Natural killer cell (primary cell): ENCODE measurements at places on chromosomes 2 and 18.

DNA sequence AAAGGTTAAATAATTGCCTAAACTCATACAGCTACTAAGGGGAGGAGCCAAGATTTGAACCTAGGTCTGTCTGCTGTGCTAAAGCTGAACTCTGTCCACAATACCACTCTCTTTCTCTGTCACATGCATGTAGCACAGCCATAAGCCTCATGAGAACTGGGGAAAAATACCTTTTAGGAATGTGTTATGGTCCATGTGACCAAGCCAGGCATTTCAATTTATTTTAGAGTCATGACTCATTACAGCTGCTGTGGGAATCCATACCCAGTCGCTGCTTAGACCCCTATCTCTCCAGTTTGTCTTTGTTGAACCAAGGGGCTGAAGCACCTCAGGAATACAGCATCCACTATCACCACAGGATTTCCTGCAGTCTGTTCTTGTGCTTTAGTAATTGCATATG is 200.0 kb upstream of the SIX3 start:
- no peak overlapping the region for H3K4me3 ChIP-seq
- DNase-seq, result no peak
- no peaks in the 10 kb centered on the region for H3K4me1 ChIP-seq
- H3K27ac ChIP-seq, result no peak overlapping the region

DNA sequence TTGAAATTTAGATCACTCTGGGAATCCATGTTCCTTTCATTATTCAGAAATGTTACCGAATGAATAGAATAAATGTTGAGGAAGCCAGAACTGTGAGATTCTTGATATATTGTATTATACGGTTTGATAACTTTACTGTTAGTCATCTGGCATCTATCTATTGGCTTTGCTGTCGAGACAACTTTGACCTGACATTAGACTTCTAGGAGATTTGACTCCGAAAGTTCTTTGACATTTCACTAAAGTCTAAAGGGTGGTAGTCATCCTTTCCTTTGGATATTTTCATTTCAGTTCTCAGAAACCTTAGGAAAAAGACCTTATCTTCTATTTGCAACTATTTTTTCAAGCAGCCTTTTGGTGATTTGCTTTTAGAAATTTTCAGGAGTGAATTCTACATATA is 1.9 kb downstream of the BMPR2 start:
- H3K27me3 ChIP-seq, result no peaks in the 10 kb centered on the region
- H3K4me1 ChIP-seq, result peaks cover 12% of the 10 kb centered on the region

DNA sequence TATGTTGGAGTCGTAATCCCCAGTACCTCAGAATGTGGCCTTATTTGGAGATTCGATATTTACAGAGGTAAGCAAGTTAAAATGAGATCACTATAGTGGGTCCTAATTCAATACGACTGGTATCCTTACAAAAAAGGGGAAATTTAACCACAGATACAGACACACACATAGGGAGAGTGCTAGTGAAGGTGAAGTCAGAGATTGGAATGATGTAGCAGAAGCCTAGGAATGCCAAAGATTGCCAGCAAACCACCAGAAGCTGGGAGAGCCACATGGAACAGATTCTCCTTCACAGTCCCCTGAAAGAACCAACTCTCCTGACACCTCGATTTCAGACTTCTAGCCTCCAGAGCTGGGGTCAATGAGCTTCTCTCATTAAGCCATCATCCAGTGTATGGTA is 17.7 kb upstream of the ACTR3 start:
- peaks cover 6% of the 10 kb centered on the region for H3K4me1 ChIP-seq
- no peaks in the 10 kb centered on the region for H3K36me3 ChIP-seq
- H3K27ac ChIP-seq, result no peak overlapping the region

GRCh38 chr2:127415593-127416505 is 2.4 kb upstream of the PROC start:
- DNase-seq, result peak; percentile 69
- H3K4me3 ChIP-seq, result peak overlapping the region; percentile 55
- peaks cover 19% of the 10 kb centered on the region for H3K4me1 ChIP-seq
- no peak overlapping the region for H3K27ac ChIP-seq
- H3K36me3 ChIP-seq, result no peaks in the 10 kb centered on the region

- peaks cover 25% of the 10 kb centered on the region for H3K4me1 ChIP-seq
- H3K36me3 ChIP-seq, result no peaks in the 10 kb centered on the region
- H3K27me3 ChIP-seq, result peaks cover 2% of the 10 kb centered on the region
- H3K27ac ChIP-seq, result no peak overlapping the region
Observed at GRCh38 chr18:79635427-79635726, 44.2 kb upstream of the CTDP1 start.

DNA sequence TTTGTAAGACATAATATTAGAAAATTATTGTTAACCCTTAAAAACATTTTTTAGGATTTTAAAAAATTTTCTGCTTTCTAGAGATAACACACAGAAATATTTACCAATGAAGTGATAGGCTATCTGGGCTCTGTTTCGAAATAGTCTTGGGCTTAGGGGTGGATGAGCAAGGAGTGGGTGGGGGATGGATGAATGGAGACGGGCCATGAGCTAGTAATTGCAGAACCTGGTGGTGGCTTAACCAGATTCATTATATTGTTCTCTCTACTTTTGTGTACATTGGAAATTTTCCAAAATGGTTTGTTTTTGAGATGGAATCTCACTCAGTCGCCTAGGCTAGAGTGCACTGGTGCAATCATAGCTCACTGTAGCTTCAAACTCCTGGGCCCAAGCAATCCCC is 89.6 kb downstream of the TCF7L1 start:
- no peaks in the 10 kb centered on the region for H3K4me1 ChIP-seq
- H3K27ac ChIP-seq, result no peak overlapping the region
- peaks cover 2% of the 10 kb centered on the region for H3K27me3 ChIP-seq
- no peak for DNase-seq
- H3K36me3 ChIP-seq, result no peaks in the 10 kb centered on the region
- H3K4me3 ChIP-seq, result no peak overlapping the region

- H3K4me3 ChIP-seq, result no peak overlapping the region
- no peaks in the 10 kb centered on the region for H3K27me3 ChIP-seq
- H3K27ac ChIP-seq, result no peak overlapping the region
- DNase-seq, result no peak
- H3K36me3 ChIP-seq, result no peaks in the 10 kb centered on the region
Observed at GRCh38 chr2:171958475-171958874, 36.2 kb downstream of the HAT1 start.

DNA sequence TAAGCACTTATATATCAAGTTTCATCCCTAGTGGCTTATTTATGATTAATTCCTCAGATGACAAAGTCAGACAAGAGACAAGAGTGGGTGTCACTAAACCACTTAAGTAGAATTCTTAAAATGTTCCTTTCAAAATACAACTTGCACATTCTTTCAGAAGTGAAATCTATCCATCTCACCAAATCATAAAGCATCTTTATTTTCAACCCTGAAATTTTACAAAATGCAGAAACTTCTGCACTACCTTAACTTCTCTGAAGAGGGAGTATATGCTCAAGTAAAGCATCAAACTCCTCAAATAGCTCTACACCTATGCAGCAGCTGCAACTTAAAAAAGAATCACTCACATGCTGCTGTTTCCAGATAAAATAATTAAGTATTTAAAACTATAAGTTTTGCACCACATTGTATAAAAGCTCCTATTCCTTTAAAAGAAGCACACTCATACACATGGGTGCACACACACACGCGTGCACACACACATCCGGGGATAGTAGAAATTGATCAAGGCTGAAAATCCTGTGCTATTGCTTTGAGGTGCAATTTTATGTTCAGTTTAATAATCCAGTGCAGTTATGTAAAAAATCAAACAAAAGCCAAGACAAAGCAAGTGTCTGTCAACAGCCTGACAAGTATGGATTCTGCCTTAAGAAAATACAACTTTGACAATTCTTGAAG is 244.5 kb downstream of the TCF4 start:
- H3K27ac ChIP-seq, result no peak overlapping the region
- H3K36me3 ChIP-seq, result no peaks in the 10 kb centered on the region
- no peaks in the 10 kb centered on the region for H3K27me3 ChIP-seq
- H3K4me1 ChIP-seq, result no peaks in the 10 kb centered on the region

DNA sequence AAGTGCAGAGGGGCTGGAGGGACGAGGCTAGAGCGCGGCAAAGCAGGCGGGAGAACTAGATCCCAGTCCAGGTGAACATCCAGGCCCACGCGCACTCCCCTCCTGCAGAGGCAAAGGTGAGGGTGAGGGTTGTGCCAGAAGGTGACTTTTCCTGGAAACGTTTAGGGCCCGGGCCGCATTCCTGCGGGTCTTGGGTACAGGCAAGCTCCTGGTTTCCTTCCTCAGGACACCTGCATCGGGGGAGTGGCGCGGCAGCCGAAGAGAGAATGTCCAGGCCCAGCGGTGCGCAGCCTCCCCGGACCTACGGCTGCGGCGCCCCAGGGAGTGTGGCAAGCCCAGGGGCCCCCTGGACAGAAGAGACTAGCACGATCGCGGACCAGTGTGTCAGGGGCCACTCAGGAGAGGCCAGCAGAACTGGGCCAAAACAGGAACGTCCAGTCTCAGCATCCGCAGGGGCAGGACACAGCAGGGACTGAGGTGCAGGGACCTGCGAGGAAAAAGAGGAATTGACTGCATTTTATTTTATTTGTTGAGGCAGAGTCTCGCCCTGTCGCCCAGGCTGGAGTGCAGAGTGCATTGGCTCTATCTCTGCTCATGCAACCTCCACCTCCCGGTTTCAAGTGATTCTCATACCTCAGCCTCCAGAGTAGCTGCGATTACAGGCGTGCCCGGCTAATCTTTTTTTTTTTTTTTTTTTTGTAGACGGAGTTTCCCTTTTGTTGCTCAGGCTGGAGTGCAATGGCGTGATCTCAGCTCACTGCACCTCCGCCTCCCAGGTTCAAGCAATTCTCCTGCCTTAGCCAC is 8.7 kb upstream of the IMPA2 start:
- no peaks in the 10 kb centered on the region for H3K4me1 ChIP-seq
- H3K27me3 ChIP-seq, result no peaks in the 10 kb centered on the region
- no peak overlapping the region for H3K27ac ChIP-seq
- H3K36me3 ChIP-seq, result no peaks in the 10 kb centered on the region

DNA sequence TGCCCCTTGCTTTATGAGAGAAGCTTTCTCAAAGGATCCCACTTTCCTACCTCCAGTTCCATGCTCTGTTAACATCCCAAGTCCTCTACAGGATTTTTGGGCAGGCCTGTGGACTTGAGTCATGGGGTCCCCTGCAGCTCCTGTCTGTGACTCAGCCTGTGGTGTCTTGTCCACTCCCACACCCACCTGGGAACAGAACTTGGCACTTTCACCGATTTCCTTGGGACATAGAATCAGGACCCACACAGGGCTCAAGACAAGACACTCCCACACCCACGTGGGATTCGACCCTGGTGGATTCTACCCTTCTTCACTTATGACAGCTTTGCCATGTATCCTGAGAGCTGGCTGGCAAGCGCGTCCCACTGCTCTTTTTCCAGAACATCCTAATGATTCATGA is 30.7 kb upstream of the HDAC4 start:
- no peak overlapping the region for H3K4me3 ChIP-seq
- no peaks in the 10 kb centered on the region for H3K4me1 ChIP-seq
- H3K27me3 ChIP-seq, result no peaks in the 10 kb centered on the region
- no peak overlapping the region for H3K27ac ChIP-seq
- H3K36me3 ChIP-seq, result no peaks in the 10 kb centered on the region

GRCh38 chr2:2853346-2853745 is 522.3 kb upstream of the MYT1L start:
- H3K36me3 ChIP-seq, result no peaks in the 10 kb centered on the region
- no peak overlapping the region for H3K4me3 ChIP-seq
- H3K4me1 ChIP-seq, result no peaks in the 10 kb centered on the region
- no peak for DNase-seq
- no peaks in the 10 kb centered on the region for H3K27me3 ChIP-seq

DNA sequence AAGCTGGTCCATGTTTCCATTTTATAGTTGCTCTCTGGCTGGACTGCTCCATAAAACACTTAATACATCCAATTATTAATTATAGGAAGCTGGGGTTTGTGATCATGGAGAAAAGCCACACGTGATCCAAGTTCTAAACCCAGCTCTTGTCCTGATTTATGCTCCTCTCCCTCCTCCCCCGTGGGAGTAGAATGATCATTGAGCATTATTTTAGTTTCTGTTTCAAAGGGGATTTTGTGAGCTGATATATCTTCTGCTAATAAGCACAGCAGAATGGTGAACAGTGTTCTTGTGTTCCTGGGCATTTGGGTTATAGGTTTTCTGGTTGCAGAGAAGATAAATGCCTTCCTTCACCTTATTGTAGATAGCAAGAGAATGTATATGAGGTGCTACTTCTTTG is 135.7 kb upstream of the TMEM200C start:
- no peak overlapping the region for H3K4me3 ChIP-seq
- no peak overlapping the region for H3K27ac ChIP-seq
- no peaks in the 10 kb centered on the region for H3K36me3 ChIP-seq
- no peaks in the 10 kb centered on the region for H3K27me3 ChIP-seq
- DNase-seq, result no peak
